ENCODE measurements at places on chromosomes 7 and 10. TPM values are rescaled to one million over a fixed set of nuclear protein-coding genes. Genes with fewer than 3 reads are reported as not detected.

The LIPF gene
- not detected for total RNA-seq

GRCh38 chr7:1218541-1219165 is 14.0 kb upstream of the UNCX start:
- no peak for DNase-seq
- H3K36me3 ChIP-seq: no peaks in the 10 kb centered on the region
- no peaks in the 10 kb centered on the region for H3K4me1 ChIP-seq
- no peak overlapping the region for H3K27ac ChIP-seq
- H3K27me3 ChIP-seq: peaks cover 43% of the 10 kb centered on the region

The SUN3 gene
- total RNA-seq: not detected

DNA sequence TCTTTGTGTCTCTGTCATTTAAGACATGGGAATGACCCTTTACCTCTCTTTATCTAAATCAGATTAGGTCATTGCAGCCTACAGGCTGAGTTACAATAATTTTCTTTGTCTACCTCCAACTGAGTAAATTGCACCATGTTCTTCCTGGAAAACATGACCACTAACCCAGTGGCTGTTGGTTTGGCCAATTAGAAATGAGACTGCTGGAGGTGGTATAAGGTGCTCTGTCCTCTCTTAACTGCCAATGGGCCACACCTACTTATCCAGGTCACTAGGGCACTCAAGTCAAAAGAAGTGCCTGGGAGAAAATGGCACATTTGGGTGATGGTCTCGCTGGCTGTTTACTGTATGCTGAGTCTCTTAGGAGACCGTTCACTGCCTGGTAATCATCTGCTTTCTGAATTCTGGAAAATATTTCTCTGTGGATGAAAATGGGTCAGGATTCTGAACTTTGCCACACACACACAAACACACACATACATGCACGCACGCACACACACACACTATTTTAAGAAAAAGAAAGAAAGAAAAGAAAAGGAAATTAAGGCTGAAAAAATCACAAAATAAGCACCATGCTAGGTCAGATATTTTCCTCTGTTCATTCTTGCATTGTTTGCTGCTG is 16.4 kb downstream of the STAMBPL1 start:
- no peaks in the 10 kb centered on the region for H3K27me3 ChIP-seq
- no peak overlapping the region for H3K4me3 ChIP-seq
- H3K36me3 ChIP-seq: peaks cover 14% of the 10 kb centered on the region
- DNase-seq: no peak
